Hematopoietic multipotent progenitor cell treated with erythropoietin and hydrocortisone succinate and interleukin-3 and kit ligand, for 15 days (in vitro differentiated cells): ENCODE measurements at places on chromosomes 7 and 10.

GRCh38 chr7:30169579-30169978 is 34.8 kb downstream of the MTURN start:
- no peak for DNase-seq

GRCh38 chr7:129989466-129989865 is 36.7 kb upstream of the UBE2H start:
- DNase-seq = peak; percentile 1

DNA sequence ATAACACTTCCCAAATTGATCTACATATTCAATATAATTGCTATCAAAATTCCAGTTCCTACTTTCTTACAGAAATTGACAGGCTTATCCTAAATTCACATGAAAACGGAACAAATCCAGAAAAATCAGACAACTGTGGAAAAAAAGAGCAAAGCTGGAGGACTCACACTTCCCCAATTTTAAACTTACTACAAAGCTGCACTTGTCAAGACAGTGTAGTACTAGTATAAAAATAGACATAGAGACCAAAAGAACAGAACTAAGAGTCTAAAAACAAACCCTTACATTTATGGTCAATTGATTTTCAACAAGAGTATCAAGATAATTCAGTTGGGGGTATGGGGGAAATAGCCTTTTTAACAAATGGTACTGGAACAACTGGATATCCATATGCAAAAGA is 27.5 kb downstream of the LMBR1 start:
- DNase-seq = no peak

- DNase-seq = no peak
Observed at GRCh38 chr10:26214551-26215395, 1.8 kb upstream of the GAD2 start.

- DNase-seq = no peak
Observed at GRCh38 chr10:118584181-118584954, 11.1 kb downstream of the PRLHR start.

DNA sequence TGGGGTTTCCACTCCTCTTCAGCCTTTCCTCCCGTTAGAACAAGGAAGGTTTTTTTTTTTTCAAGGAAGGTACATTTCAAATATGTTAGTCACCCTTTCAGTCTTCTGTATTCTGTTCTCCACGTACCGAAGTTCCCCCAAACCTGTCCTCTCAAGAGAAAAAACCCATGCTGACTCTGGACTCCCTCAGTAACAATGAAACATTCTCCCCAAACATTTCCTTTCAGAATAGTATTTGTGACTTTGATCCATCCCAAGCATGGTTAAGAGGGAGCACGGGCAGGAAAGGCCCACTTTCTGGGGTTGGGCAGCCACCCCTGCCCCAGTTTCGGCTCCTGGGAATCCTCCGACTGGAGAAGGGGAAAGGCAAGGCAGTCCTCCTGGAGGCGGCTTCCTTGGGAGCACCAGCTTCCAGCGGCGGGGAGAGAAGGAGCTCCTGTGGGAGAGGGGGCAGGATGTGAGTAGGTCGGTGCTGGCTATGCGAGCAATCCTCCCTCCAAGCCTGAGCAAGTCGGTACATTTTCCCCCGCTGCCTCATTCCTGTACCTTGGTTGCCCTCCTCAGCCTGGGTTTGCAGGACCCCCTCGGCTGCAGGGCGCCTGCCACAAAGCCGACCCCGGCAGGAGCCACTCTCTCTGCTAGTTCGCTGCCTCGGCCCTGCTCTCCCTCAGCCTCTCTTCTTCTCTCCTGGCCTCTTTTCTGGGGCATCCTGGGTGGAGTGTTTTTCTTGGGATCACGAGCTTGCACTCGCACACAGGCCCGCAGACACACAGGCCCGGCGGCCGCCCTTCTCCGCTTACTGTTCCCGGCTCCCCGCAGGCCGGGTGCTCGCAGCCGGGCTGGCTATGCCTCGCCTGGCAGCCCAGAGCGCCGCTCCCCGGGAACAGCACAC is 2.1 kb upstream of the HOXA1 start:
- DNase-seq = no peak

DNA sequence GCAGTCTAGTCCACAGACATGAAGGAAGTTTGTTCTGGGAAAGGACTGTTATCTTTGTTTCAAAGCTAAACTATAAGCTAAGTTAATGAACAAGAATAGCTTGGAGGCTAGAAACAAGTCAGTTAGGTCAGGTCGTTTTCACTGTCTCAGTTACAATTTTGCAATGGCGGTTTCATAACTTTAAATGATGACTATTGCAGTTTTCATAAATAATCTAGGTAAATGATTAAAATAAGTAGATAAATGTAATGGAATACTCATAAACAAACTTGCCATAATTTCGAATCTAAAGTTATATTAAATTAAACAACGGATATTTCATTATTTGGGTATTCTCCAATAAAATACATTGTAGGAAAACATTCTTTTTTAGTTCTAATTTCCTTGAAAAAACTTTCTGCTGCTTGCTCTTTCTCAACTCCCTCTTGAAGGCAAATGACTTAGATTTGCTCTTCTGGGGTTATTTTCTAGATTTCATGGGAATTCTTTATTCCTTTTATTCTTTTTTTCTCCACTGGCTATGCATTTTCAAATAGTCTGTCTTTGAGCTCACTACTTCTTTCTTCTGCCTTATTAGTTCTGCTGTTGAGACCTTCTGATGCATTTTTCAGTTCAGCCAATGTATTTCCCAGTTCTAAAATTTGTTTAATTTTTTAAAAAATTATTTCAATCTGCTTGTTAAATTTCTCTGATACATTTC is 103.8 kb upstream of the APBB1IP start:
- DNase-seq = no peak

GRCh38 chr10:74012480-74012879 is 14.6 kb downstream of the VCL start:
- no peak for DNase-seq

DNA sequence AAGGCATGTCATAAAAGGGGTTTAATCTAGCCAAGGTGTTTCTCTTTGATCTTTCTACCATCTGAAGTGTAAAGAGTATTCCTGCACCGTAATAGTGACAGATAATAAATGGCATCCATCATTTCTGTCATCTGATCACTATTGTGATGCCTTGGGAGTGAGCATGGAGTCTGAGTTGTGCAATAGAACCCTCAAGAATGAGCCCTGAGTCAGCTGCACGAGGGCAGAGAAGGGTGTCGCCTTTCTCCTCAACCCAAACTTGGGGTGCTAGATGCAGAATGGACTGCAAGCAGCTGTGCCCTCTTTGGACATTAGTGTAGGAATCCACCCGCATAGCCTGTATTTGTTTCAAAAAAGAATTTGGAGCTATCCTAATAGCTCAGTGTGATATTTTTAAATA is 115.2 kb downstream of the ZNF37A start:
- no peak for DNase-seq

- DNase-seq = no peak
Observed at GRCh38 chr7:101666741-101667140, 37.6 kb upstream of the MYL10 start.

GRCh38 chr10:121152033-121152432 is 300.9 kb downstream of the WDR11 start:
- no peak for DNase-seq

- DNase-seq = no peak
Observed at GRCh38 chr7:111006040-111006439, 84.9 kb upstream of the LRRN3 start.

GRCh38 chr7:149072438-149072775 is 18.1 kb downstream of the ZNF786 start:
- DNase-seq = no peak

DNA sequence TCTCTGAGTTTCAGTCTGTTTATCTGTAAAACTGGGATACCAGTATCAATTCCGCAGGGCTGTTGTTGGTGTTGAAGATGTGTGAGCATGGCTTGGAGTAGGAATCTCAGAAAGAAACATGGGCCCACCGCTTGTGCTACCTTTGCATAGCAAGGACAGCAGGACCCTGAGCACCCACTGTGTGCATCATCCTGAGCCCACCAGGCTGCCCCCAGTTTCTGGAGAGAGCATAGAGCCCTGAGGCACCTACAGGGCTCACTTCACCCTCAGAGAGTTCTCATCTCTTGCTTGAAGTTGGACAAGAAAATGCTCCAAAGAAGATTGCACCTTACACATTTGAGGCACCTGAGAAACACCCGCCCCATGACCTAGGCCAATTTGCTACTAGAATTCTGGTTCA is 12.9 kb downstream of the PRLHR start:
- no peak for DNase-seq

DNA sequence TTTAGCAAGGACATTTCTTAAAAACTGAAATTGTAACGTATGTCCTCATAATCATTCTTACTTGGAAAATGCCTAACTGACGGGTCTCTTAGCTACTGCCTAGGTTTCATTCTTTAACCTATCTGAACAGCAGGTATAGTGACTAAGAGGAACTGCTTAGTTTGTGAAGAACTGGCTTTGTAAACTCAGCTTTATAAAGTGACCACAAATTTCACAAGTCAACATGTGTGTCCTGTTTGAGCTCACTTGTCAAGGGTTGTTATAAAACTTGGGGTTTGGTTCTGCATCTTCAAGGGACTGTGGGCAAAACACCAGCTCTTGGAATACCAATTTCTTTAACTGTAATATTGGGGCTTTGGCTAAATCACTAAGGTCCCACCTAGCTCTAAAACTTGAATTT is 32.2 kb downstream of the MRPS33 start:
- DNase-seq = no peak

GRCh38 chr7:25216837-25217236 is 11.4 kb downstream of the NPVF start:
- DNase-seq = peak; percentile 63

- no peak for DNase-seq
Observed at GRCh38 chr10:86188796-86189558, 177.6 kb downstream of the GRID1 start.

- DNase-seq = no peak
Observed at GRCh38 chr10:3704565-3705325, 80.3 kb downstream of the KLF6 start.

DNA sequence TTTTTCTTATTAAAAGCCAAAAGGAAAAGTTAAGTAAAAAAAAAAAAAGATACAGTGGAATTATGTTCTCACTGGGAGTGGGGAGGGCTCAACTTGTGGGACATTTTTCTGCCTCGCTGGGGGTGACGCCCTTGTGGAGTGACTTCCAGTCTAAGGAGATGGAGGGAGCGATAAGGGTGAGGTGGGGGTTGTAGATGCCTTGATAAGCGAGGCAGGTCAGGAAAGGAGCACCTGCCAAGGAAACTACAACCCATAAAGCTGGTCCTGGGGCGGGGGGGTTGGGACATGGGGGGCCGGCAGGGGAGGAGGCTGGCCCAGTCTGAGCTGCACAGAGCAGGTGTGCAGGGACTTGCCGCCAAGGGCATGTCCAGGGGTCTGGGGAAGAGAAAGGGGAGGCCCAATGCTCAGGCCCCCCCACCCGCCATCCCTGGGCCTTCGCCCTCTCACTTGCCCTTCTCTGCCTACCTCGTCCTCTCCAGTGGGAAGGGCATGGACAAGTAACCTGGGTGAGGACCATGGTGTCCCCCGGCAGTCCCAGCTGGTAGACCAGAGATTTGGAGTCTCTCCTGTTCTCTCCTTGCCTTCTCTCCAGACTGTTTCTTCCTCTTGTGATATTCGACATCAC is 2.5 kb upstream of the TRPV5 start:
- no peak for DNase-seq

DNA sequence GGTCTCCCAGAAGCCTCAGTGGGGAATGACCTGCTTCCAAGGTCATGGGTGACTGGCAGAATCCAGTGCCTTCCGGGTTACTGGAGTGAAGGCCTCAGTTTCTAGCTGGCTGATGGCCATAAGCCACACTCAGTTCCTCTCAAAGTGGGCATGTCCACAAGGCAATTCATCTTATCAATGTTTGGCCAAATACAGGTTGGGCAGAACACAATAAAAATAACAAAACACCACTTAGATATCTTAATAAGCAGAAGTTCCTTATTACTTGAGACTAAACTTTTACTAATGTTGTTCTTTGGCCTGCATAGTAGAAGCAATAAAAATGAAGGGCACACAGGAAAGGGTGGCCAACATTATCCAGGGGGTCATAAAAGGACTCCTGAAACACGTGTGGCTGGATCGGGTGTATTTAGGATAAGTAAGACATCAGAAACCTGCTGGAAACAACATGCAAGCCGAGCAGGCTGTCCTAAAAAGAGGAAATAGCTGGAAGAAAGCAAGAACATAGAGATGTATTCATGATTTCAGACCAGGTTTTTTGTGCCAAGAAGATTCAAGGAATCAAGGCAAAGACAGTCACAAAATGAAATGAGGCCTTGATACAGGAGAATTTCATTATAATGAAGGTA is 19.6 kb upstream of the AKR1C2 start:
- no peak for DNase-seq

- no peak for DNase-seq
Observed at GRCh38 chr7:99002827-99003212, 124.5 kb downstream of the TRRAP start.

DNA sequence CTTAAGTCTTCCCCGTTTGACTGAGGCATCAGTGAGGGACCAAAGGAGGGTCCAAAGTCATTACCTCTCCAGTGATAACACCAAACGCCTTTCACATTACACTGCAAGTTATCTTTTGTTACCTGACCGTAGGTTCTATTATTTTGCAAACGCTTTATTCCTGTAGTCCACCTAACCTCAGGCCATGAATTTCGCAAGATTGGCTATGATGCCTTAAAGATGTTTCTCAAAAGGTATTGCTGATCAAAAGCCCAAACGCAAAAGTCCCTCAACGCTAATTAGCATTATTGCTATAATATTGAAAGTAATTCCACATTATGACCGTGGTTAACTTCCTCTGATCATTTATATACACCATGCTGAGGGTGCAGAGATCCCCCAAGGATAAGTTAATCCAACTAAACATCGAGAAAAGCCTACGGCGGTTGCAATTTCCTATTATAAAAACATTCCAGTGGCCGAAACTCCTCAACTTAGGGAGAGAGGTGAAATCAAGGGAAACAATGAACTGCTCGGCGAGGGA is 649 bp downstream of the DNA2 start:
- peak; percentile 22 for DNase-seq

- DNase-seq = no peak
Observed at GRCh38 chr10:105974803-105975456, 1189.6 kb downstream of the SORCS1 start.

DNA sequence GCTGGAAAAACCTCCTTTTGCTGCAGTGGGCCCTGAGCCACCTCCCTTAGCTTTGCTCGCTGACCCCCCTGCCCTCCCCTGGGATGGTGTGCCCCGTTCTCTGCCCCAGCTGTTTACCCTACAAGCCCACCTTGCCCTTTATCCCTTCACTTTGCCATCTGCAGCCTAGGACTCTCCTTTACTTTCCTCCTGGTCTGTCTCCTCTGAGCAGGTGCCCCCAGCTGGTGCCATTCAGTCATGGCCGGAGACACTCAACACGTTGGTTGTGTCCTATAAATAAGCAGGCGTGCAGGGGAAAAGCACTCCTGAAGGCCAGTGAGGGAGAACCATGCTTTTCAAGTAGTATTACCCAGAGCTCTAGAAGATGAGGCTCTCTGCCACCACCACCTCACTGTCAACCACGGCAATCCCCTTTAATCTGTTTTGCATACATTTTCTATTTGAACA is 6.1 kb downstream of the RASSF4 start:
- no peak for DNase-seq

GRCh38 chr10:48883701-48884100 is 55.9 kb downstream of the LRRC18 start:
- DNase-seq = no peak

DNA sequence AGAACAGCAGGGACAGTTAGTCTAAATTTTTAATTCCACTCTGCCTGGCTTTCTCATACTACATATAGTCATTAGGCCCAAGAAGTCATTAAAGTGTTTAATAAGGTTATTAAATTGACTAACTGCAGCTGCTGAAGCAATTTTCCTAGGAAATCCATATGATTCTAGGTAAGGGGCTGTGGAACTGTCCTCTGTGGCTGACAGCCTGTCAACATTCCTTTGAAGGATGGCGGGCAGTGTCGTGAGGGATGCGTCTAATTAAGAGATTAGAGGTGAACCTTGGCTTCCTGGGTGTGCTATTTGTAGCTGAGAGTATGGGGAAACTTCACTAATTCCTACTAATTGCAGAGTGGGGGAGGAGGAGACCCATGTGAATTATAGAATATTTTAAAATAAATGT is 64.6 kb downstream of the SNX10 start:
- DNase-seq = no peak
